Endothelial cell of umbilical vein (primary cell): ENCODE measurements at places on chromosomes 6 and 20. TPM values are rescaled to one million over a fixed set of nuclear protein-coding genes. Genes with fewer than 3 reads are reported as not detected.

The TNFRSF21 gene
- 40.6 and 52.3 TPM in 2 replicates for total RNA-seq

The ARMC12 gene
- 0.90 and 0.91 TPM in 2 replicates for total RNA-seq

The PACRG gene
- total RNA-seq = not detected in 2 replicates

The BPIFB4 gene
- not detected in 2 replicates for total RNA-seq

The NECAB3 gene
- total RNA-seq = 18.1 and 20.2 TPM in 2 replicates

The TINAG gene
- 0.21 TPM in 1 of 2 replicates, not detected in the other for total RNA-seq

The TAGAP gene
- not detected in 2 replicates for total RNA-seq

The NT5DC1 gene
- 23.8 and 24.3 TPM in 2 replicates for total RNA-seq

The IL20RA gene
- not detected in 2 replicates for total RNA-seq

The VGLL2 gene
- total RNA-seq = not detected in 2 replicates

The CTCFL gene
- total RNA-seq = not detected in 2 replicates
